ENCODE measurements at places on chromosomes 6 and 20.

- DNase-seq, result peak; percentile 64
Measured at GRCh38 chr6:70369332-70369950, 43.9 kb upstream of the FAM135A start.

GRCh38 chr6:136095986-136096385 lies 154.1 kb downstream of the MTFR2 start:
- peak; percentile 44 for DNase-seq

- DNase-seq, result no peak
Measured at GRCh38 chr20:15627501-15627903, 945.7 kb downstream of the KIF16B start.

GRCh38 chr20:51833326-51833725 lies 31.0 kb upstream of the SALL4 start:
- no peak for DNase-seq

DNA sequence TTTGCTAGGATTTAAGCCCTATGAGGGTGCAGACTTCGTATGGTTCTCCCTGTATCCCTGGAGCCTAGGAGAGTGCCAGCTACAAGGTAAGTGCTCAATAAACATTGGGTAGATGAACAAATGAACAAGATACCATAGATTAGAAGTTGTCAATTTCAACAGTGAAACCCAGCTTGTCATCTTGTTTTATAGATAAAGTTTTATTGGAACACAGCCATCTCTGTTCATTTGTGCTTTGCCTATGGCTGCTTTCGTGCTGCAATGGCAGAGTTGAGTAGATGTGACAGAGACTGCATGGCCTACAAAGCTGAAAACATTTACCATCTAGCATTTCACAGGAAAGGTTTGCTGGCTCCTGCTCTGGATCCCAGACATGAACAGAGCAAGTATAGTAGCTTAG lies 5.6 kb downstream of the DAAM2 start:
- no peak for DNase-seq

DNA sequence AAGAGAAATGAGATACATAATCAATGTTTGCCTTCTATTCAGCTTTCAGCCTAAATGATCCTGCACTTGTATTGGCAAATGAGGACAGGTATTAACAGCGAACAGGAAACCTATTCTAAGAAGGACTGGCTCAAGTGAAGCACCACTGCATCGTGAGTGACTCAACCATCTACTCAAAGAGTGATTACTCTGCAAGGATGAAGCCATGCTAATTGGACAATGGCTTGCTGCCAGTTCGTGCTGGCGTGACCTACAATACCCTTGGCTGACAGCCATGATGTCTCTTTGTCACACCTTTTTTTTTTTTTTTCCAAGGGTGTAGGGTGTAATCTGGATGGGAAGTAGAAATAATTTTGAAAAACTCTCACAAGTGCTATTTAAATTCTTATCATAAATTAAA lies 104.9 kb downstream of the GJA10 start:
- peak; percentile 27 for DNase-seq

DNA sequence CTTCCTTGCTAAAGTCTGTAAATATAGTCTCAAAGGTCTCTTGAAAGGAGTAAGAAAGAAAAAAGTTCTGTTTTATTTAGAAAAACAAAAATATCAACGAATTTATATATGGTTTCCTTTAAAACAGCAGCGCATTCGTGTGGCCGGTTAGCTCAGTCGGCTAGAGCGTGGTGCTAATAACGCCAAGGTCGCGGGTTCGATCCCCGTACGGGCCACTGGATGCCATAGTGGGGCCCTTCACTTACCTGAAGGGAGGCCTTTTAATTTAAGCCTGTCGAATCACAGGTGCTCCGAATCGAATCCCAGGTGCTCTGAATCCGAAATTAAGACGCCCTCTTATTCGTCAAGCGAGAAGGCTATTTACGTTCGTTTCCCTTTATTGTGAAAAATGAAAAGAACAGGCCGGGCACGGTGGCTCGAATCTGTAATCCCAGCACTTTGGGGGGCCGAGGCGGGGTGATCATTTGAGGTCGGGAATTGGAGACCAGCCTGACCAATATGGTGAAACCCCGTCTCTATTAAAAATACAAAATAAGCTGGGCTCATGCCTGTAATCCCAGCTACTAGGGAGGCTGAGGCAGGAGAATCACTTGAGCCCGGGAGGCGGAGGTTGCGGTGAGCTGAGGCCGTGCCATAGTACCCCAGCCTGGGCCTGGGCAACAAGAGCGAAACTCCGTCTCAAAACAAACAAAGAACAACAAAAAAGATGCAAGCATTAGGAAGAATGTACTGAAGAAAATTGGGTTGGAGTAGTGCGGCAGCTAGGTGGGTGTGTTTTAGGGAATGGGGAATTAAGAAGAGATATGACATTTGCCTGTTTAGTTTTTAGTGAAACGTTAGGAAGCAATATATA lies 195.8 kb upstream of the ZNF184 start:
- DNase-seq, result peak; percentile 64

GRCh38 chr6:38713812-38714211 lies 1.3 kb upstream of the DNAH8 start:
- DNase-seq, result no peak

GRCh38 chr6:73694711-73695411 lies 1.1 kb upstream of the CD109 start:
- no peak for DNase-seq

DNA sequence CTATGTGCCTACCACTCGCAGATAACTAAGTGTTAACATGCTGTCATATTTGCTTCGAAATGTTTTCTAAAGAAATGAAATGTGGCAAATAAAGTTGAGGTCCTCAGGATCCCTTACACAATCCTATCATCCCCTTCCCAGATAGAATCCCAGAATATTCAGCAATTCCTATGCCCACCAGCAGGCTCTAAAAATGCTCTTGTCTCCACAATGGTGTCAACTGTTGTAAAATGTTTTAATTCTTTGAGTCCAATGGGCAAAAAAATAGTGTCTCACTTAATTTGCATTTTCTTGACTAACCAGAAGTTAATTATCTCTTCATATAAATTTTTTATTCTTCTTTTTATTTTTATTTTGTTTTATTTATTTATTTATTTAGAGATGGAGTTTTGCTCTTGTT lies 103.9 kb upstream of the MAP7 start:
- no peak for DNase-seq

GRCh38 chr20:14295238-14295637 lies 42.2 kb downstream of the FLRT3 start:
- no peak for DNase-seq

GRCh38 chr20:58694241-58695083 lies 1.9 kb downstream of the NPEPL1 start:
- DNase-seq, result no peak

DNA sequence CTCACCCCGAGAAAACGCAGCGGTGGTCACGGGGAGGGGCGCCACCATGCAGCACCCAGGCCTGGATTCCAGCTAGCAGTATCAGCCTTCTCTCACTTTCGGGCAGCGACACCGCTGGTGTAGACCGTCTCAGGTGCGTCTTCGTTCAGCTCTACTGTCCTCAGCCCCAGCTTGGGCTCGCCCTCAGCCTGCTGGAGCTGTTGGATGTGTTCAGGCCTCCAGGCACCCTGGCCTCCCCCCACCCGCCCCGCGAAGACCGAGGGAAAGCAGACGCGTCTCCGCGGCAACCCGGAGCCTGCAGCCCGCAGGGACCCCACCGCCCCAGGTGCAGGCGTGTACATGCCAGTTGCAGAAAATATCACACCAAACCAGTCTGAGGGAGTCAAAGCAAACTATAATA lies 60.8 kb upstream of the CARMIL1 start:
- DNase-seq, result no peak

GRCh38 chr6:152100183-152100618 lies 292.7 kb downstream of the ESR1 start:
- DNase-seq, result no peak

GRCh38 chr20:33835615-33836172 lies 24.5 kb downstream of the CHMP4B start:
- DNase-seq, result no peak

DNA sequence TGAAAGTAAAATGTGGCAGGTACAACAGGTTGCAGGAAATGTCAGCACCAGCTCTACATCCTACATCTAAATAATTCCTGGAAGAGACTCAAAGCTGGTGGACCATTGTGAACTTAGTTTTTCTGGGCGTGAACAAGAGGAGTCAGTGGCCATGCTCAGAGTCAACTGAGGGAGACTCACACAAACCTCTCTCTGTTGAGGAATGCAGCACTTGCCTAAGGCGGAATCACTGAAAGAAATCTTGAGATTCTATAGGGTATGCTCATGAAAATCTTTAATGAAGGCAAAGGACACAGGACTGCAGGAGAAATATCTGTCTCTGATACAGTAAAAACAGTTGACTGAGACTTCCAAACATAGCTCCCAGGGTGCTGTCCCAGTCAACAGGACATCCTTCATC lies 22.5 kb downstream of the SLC17A4 start:
- DNase-seq, result no peak

GRCh38 chr6:126188279-126188909 lies 151.5 kb upstream of the CENPW start:
- DNase-seq, result no peak

- DNase-seq, result no peak
Measured at GRCh38 chr20:4787820-4788219, 66.1 kb downstream of the PRND start.

DNA sequence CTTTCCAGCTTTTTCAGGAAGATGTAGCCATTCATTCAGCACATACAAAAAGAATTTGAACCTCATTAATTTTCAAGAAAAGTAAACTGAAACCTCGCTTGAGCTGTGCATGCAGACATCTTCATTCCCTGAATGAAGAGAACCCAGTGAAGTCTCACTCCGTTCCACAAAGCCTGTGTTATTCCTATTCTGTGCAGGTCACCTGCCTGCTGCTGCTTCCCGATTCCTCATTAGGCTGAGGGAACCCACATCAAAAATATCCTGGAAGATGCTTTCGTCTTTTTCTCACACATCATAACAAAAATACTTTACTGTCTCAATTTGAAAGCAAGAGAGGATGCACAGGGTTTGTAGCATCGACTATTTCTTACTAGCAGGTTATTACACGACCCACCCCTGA lies 40.1 kb downstream of the TRMT6 start:
- DNase-seq, result no peak

- DNase-seq, result no peak
Measured at GRCh38 chr6:73538116-73538779, 17.4 kb upstream of the EEF1A1 start.

DNA sequence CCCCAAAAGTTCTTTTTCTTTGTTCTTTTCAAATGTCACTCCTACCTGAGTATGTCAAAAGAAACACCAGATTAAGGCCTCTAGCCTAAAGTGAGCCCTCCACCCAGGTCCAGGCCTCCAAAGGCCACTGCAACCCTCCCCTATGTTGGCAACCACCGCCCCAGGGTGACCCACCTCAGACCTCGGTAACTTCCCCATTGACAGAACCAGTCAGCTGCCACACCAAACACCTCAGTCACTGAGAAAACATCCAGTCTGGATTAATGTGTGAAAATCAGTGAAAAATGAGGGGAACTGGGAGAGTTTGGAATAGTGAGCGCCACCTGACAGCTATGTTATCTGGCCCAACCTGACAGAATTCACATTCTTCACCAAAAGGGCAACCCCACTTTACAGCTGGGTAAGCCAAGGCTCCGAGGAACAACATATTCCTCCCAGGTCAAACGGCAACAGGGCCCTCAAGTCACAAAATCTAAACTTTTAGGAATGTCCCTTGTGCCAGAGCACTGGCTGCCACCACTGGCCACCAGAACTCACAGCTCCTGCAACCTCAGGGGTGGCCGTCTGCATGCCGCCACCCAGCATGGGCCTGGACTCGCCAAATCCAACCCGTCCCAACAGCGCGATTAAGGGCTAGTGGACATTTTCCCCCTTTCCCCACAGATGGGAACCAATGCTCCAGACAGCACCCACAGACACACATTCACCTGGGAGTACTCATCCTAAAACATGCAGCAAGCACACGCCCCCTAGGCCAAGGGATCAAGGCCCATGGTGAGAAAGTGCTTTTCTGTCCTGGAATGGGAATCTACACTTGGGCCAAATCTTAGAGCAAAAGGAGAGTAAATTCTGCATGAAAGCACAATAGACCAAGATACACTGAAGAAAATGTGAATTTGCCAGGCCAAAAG lies 4.8 kb downstream of the TAF4 start:
- peak; percentile 8 for DNase-seq

DNA sequence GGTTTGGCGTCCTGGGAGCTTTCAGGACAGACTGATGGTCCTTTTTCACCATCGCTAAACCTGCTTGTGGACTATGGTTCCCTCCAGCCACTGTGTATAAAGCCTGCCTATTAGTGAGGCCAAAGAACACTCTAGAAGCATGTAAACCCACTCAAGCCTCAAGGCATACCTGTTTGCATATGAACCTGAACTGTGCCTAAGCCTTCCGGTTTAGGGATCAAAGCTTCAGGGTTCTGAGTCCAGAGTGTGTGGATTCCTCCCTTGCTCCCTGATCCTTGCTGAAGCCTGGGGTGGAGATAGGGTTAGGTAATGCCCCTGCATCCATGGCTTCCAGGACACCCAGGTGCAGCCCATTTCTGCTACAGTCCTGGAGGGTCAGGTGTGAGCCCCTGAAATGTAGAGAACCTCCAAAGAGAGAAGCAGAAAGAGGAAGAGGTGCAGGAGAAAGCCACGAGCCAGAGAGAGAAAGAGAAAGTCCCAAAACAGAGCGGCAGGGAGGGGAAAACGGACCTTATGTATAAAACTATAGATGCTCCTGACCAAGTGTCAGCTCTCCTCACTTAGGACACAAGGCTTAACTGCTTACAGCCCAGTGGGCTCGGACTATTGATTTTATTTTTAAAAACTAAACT lies 93.3 kb downstream of the SCML4 start:
- DNase-seq, result no peak

GRCh38 chr6:154139892-154140291 lies 100.9 kb downstream of the OPRM1 start:
- DNase-seq, result no peak

GRCh38 chr6:24901698-24902328 lies 33.9 kb downstream of the RIPOR2 start:
- no peak for DNase-seq

- no peak for DNase-seq
Measured at GRCh38 chr6:27144740-27145079, 102.8 kb upstream of the PRSS16 start.

DNA sequence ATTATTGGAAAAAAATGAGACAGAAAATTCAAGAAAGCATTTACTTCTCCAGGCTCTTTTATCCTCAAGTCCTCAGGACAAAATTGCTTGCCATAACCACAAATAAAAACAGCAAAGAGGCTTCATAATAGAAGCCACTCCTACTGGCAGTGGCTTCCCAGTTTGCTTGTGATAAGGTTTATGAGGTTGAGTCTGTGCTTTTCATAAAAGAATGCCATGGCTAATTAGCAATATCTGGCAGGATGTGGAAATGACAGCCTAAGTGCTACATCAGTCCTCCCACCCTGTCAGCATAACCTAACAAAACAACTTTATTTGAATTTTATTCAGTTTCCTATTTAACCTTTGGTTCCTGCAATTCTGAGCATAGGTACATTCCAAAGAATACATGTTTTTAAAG lies 80.9 kb upstream of the HTR1E start:
- no peak for DNase-seq

DNA sequence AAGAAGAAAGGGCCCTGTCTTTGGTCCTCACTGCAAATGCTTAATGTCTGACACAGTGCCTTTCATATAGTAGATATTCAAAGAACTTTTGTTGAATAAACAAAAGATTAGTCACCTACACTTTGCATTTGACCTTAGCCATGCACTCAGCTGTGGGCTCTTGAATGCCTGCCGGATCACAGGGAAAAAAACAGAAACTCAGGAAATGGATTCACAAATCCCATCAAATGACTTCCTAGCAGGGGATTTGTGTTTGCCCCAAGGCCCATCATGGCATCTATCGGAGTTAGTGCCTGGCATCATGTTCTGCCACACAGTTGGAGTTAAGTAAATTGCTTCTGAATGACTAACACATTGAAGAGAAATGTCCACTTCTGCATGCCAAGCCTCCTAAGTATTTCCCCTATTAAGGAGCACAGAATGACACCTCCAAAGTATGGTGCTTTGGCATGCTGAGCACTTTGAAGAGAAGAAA lies 72.3 kb upstream of the DST start:
- DNase-seq, result no peak

All from testis (tissue), 5 donors.